ENCODE measurements at places on chromosomes 7 and 10.

GRCh38 chr7:51180092-51180491 is 136.5 kb downstream of the COBL start:
- no peaks in the 10 kb centered on the region for H3K4me1 ChIP-seq
- H3K4me3 ChIP-seq: no peak overlapping the region
- no peaks in the 10 kb centered on the region for H3K27me3 ChIP-seq
- no peaks in the 10 kb centered on the region for H3K36me3 ChIP-seq
- DNase-seq: no peak

DNA sequence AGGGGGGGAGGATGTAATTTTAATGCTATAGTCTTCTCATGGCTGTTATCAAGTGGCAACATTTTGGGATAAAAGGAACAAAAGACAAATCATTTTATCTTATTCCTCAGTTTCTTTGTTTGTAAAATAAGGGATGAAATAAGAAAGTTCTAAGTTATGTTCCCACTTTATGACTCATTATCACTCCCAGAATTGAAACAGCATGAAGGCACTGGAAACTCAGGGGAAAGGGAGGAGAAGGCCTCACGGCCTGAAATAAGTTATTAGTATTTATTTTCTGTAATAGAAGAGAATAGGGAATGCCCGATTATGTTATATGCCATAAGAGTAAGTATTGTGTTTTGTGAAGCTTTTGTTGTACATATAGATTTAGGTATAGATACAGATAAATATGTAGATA is 85.0 kb upstream of the NAMPT start:
- no peaks in the 10 kb centered on the region for H3K27me3 ChIP-seq
- no peak for DNase-seq
- H3K4me1 ChIP-seq: no peaks in the 10 kb centered on the region

GRCh38 chr7:80240265-80241025 is 105.8 kb downstream of the GNAI1 start:
- no peak overlapping the region for H3K27ac ChIP-seq
- no peaks in the 10 kb centered on the region for H3K4me1 ChIP-seq
- H3K27me3 ChIP-seq: no peaks in the 10 kb centered on the region
- DNase-seq: no peak
- no peaks in the 10 kb centered on the region for H3K36me3 ChIP-seq

- no peak for DNase-seq
- H3K27me3 ChIP-seq: no peaks in the 10 kb centered on the region
- no peaks in the 10 kb centered on the region for H3K4me1 ChIP-seq
- no peaks in the 10 kb centered on the region for H3K36me3 ChIP-seq
- no peak overlapping the region for H3K27ac ChIP-seq
These were observed 150.9 kb upstream of the UNC5B start for GRCh38 chr10:71061472-71061871.

DNA sequence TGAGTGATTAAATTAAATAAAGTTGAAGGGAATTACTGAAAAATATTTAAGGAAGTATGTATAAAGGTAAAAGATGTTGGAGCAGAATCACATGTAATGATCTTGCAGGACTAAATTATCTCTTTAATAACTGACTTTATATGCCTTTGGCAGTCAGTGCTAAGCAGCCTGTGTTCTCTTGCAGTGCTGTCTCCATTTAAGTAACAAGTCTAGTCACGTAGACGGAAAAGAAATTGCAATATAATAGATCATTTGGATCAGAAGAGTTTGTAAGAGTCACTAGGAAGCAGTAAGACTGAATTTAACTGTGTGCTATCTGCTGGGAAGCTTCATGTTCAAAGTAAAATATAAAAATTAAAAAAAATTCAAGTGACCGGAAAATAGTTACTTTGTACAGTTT is 21.4 kb downstream of the BZW2 start:
- no peaks in the 10 kb centered on the region for H3K27me3 ChIP-seq
- no peaks in the 10 kb centered on the region for H3K4me1 ChIP-seq
- H3K36me3 ChIP-seq: no peaks in the 10 kb centered on the region
- no peak overlapping the region for H3K27ac ChIP-seq
- DNase-seq: no peak
- no peak overlapping the region for H3K4me3 ChIP-seq

GRCh38 chr7:107386548-107387102 is 83.2 kb upstream of the GPR22 start:
- H3K4me1 ChIP-seq: no peaks in the 10 kb centered on the region

GRCh38 chr7:82017334-82017943 is 247.6 kb upstream of the HGF start:
- no peaks in the 10 kb centered on the region for H3K4me1 ChIP-seq
- no peak overlapping the region for H3K4me3 ChIP-seq

Measured in CD4-positive, alpha-beta memory T cell (primary cell).